Bronchial epithelial cell (primary cell): ENCODE measurements at places on chromosomes 7 and 10. TPM values are rescaled to one million over a fixed set of nuclear protein-coding genes. Genes with fewer than 3 reads are reported as not detected.

The SH2B2 gene
- total RNA-seq: 1.5 and 1.8 TPM in 2 replicates

The GPC2 gene
- total RNA-seq: 1.0 and 1.3 TPM in 2 replicates

The ZNF727 gene
- total RNA-seq: 0.53 and 2.0 TPM in 2 replicates

The PAX4 gene
- total RNA-seq: not detected in 2 replicates

The BMPR1A gene
- 29.6 and 32.6 TPM in 2 replicates for total RNA-seq

The GRID2IP gene
- total RNA-seq: 0.26 TPM in 2 replicates

The TMEM236 gene
- under 0.01 and 0.26 TPM in 2 replicates for total RNA-seq
